ENCODE measurements at places on chromosomes 5 and 9. TPM values are rescaled to one million over a fixed set of nuclear protein-coding genes. Genes with fewer than 3 reads are reported as not detected.

- H3K4me3 ChIP-seq: no peak overlapping the region
- peaks cover 57% of the 10 kb centered on the region for H3K4me1 ChIP-seq
- peak; percentile 56 for DNase-seq
- H3K36me3 ChIP-seq: no peaks in the 10 kb centered on the region
- H3K27ac ChIP-seq: peak overlapping the region; percentile 78
Observed at GRCh38 chr5:156479849-156480248, 152.9 kb downstream of the SGCD start.

- H3K4me3 ChIP-seq: no peak overlapping the region
- no peaks in the 10 kb centered on the region for H3K27me3 ChIP-seq
- no peak for DNase-seq
- no peak overlapping the region for H3K27ac ChIP-seq
- no peaks in the 10 kb centered on the region for H3K36me3 ChIP-seq
Observed at GRCh38 chr5:5298068-5298633, 124.3 kb upstream of the ICE1 start.

- no peak overlapping the region for H3K27ac ChIP-seq
- no peaks in the 10 kb centered on the region for H3K4me1 ChIP-seq
- H3K27me3 ChIP-seq: no peaks in the 10 kb centered on the region
- no peak overlapping the region for H3K4me3 ChIP-seq
- no peak for DNase-seq
- no peaks in the 10 kb centered on the region for H3K36me3 ChIP-seq
Observed at GRCh38 chr5:178378527-178379484, 146.2 kb upstream of the PHYKPL start.

- H3K27ac ChIP-seq: peak overlapping the region; percentile 64
- no peaks in the 10 kb centered on the region for H3K36me3 ChIP-seq
- no peak overlapping the region for H3K4me3 ChIP-seq
- peaks cover 41% of the 10 kb centered on the region for H3K4me1 ChIP-seq
Observed at GRCh38 chr9:128082151-128082550, 14.1 kb downstream of the SLC25A25 start.

The SLC23A1 gene
- not detected for total RNA-seq

The HAVCR2 gene
- total RNA-seq: 1.8 TPM

GRCh38 chr5:37991301-37992299 lies 151.8 kb upstream of the GDNF start:
- H3K27me3 ChIP-seq: no peaks in the 10 kb centered on the region
- DNase-seq: no peak
- no peaks in the 10 kb centered on the region for H3K4me1 ChIP-seq
- H3K36me3 ChIP-seq: no peaks in the 10 kb centered on the region

GRCh38 chr5:103232393-103232999 lies 26.1 kb upstream of the MACIR start:
- no peak for DNase-seq
- no peaks in the 10 kb centered on the region for H3K36me3 ChIP-seq
- no peak overlapping the region for H3K27ac ChIP-seq
- H3K4me1 ChIP-seq: no peaks in the 10 kb centered on the region
- H3K4me3 ChIP-seq: no peak overlapping the region
- H3K27me3 ChIP-seq: no peaks in the 10 kb centered on the region

GRCh38 chr5:146290318-146290717 lies 48.3 kb upstream of the POU4F3 start:
- no peak for DNase-seq
- no peaks in the 10 kb centered on the region for H3K27me3 ChIP-seq
- H3K36me3 ChIP-seq: no peaks in the 10 kb centered on the region
- no peak overlapping the region for H3K27ac ChIP-seq

The CD72 gene
- 0.71 TPM for total RNA-seq

DNA sequence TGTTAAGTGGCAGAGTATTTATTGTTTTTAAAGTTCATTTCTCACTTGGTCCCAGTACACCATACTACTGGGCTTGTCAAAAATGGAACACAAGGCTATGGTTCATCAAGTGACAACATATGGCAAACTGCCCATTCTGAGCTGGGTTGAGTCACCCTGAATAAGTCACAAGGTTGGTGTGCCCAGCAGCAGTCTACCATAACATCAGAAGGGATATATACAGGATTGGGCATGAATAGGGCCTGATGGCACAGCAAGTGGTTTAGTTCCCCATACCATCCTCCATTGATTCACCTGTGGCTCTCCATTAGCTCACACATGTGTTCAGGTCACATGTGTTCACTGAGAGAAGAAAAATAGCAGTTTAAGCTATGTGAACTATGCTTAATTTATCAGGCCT lies 249.8 kb upstream of the PRDM9 start:
- no peaks in the 10 kb centered on the region for H3K36me3 ChIP-seq
- H3K4me1 ChIP-seq: no peaks in the 10 kb centered on the region
- H3K27me3 ChIP-seq: no peaks in the 10 kb centered on the region
- no peak overlapping the region for H3K4me3 ChIP-seq

DNA sequence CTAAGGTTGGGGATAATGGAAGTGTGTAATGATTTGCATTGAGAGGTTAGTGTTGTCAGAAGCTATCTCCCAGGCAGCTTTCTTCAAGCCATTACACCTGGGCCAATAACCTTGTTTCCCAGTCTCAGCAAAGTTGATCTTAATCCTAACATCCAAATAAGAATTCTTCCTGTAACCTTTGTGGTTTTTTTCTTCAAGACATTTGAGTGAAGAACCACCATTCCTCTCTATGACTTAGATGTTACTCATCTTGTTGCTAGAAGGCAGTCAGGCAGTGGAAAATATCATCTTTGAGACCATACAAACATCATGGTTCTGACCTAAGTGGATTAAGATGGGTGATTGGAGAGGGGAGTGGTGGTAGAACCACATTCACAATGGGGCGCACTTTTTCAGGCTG lies 103.5 kb downstream of the NDUFAF2 start:
- DNase-seq: no peak
- H3K4me3 ChIP-seq: no peak overlapping the region
- no peaks in the 10 kb centered on the region for H3K27me3 ChIP-seq
- H3K4me1 ChIP-seq: no peaks in the 10 kb centered on the region
- no peak overlapping the region for H3K27ac ChIP-seq

DNA sequence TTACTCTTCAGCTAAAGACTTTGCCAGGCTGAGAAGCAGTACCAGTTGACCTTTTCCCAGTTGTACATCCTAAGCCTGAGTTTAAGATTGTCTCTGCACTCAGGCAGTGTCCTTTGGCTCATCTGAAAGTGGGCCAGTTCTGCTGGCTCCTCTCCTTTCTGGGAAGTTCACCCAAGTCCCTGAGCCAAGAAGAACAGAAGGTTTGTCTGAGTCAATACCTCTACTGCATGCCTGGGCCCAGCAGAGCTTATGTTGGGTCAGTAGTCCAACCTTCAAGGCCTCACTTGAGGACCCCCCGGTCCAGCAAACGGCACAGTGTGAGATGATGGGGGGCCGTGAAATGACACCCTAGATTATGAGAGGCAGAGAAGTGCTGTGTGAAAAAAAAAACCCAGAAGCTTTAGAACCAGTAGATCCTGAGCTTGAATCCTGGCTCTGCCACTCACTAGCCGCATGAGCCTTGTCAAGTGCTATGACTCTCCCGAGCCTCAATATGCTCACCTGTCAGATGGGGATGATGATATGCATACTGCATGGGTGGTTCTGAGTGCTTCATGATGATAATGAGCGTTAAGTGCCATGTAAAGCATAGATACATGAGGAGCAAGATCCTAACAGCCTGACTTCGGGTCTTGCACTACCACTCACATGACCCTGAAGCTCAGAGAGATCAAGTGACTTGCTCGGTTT lies 156.0 kb downstream of the MACROH2A1 start:
- H3K4me3 ChIP-seq: no peak overlapping the region
- H3K27ac ChIP-seq: peak overlapping the region; percentile 90
- no peaks in the 10 kb centered on the region for H3K36me3 ChIP-seq
- no peaks in the 10 kb centered on the region for H3K27me3 ChIP-seq

The GFPT2 gene
- total RNA-seq: 2.1 TPM

The INSL4 gene
- 0.20 TPM for total RNA-seq

- no peak for DNase-seq
- H3K27ac ChIP-seq: no peak overlapping the region
- H3K36me3 ChIP-seq: no peaks in the 10 kb centered on the region
- H3K4me3 ChIP-seq: no peak overlapping the region
- no peaks in the 10 kb centered on the region for H3K27me3 ChIP-seq
Observed at GRCh38 chr9:128404560-128404959, 16.1 kb upstream of the CERCAM start.

DNA sequence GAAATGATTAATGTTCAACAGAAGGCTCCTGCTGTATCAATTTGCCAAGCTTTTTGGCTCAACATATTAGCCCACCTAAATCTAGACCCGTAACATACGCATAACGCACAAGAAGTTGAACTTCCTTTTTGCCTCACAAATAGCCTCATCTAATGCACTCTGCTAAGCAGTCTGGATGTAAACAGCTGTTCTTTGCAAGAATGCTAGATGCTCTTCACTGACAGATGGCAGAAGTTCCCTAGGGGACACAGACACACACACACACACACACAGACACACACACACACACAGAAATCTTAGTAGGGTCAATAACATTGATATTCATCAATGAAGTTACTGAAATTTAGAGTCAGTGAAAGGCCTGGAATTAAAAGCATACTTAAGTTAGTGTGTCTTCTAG lies 13.2 kb upstream of the PCA3 start:
- H3K4me1 ChIP-seq: no peaks in the 10 kb centered on the region
- no peak overlapping the region for H3K27ac ChIP-seq
- no peak overlapping the region for H3K4me3 ChIP-seq
- no peaks in the 10 kb centered on the region for H3K36me3 ChIP-seq
- no peaks in the 10 kb centered on the region for H3K27me3 ChIP-seq
- no peak for DNase-seq

The NPDC1 gene
- total RNA-seq: 11.3 TPM

The MCTP1 gene
- 5.4 TPM for total RNA-seq

DNA sequence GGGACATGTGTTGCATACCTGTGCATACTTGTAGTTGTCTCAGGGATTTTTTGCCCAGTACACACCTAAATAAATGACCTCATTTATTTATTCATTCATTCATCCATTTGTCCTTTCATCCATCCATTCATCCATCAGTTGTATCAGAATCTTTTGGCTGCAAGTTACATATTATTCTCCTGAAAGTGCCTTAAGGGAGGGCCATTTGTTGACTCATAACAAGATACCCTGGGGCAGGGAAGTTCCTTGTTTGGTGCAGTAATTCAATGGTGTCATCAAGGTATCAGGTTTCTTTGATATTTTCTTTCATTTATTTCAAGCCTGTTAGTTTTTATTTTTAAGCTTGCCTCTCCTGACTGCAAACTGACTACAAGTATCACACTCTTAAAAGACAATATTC lies 597.9 kb upstream of the TLE4 start:
- H3K4me3 ChIP-seq: no peak overlapping the region
- no peaks in the 10 kb centered on the region for H3K4me1 ChIP-seq
- DNase-seq: no peak
- H3K27ac ChIP-seq: no peak overlapping the region
- H3K36me3 ChIP-seq: no peaks in the 10 kb centered on the region

- H3K27me3 ChIP-seq: no peaks in the 10 kb centered on the region
- no peak overlapping the region for H3K4me3 ChIP-seq
- H3K27ac ChIP-seq: no peak overlapping the region
- peaks cover 29% of the 10 kb centered on the region for H3K4me1 ChIP-seq
Observed at GRCh38 chr9:94811074-94811473, 84.6 kb downstream of the AOPEP start.

GRCh38 chr9:65444943-65445342 lies 159.9 kb upstream of the FOXD4L5 start:
- no peak for DNase-seq
- no peak overlapping the region for H3K27ac ChIP-seq
- H3K27me3 ChIP-seq: no peaks in the 10 kb centered on the region
- no peaks in the 10 kb centered on the region for H3K4me1 ChIP-seq

- H3K36me3 ChIP-seq: peaks cover 54% of the 10 kb centered on the region
- H3K4me3 ChIP-seq: peak overlapping the region; percentile 76
- H3K27ac ChIP-seq: peak overlapping the region; percentile 92
- H3K4me1 ChIP-seq: peaks cover 21% of the 10 kb centered on the region
Observed at GRCh38 chr5:31531543-31531887, 378 bp downstream of the DROSHA start.

The IL7R gene
- total RNA-seq: 0.63 TPM

The ANKRD31 gene
- not detected for total RNA-seq

DNA sequence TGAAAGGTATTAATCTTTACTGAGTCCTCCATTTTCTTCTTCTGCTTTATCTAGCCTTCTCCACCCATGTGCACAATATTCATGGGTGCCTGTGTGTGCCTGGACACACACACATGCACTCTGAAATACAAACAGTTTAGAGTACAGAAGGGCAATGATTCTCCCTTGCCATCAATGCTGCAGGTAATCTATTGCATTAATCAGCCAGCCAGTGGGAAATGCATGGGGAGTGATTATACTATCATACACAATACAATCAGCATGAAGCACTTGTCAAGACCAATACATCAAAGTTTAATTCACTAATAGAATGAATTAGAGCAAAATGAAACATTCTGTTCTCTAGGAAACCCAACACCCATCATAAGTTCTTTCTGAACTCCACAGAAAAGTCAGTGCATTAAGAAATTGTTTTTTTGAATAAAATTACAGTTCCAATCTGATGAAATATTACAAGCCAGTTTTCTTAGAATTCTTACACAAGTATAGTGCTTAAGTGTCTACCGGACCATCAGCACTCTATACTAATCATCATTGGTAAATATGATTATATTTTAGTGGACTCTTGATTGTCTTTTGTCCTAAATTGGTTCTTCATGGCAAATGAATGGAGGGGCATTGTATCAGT lies 172.2 kb downstream of the ZSWIM6 start:
- DNase-seq: no peak
- no peak overlapping the region for H3K27ac ChIP-seq
- no peak overlapping the region for H3K4me3 ChIP-seq
- H3K36me3 ChIP-seq: no peaks in the 10 kb centered on the region
- no peaks in the 10 kb centered on the region for H3K27me3 ChIP-seq

The ARID3C gene
- not detected for total RNA-seq

The RNF208 gene
- total RNA-seq: 1.8 TPM

The CNTFR gene
- 124 TPM for total RNA-seq

DNA sequence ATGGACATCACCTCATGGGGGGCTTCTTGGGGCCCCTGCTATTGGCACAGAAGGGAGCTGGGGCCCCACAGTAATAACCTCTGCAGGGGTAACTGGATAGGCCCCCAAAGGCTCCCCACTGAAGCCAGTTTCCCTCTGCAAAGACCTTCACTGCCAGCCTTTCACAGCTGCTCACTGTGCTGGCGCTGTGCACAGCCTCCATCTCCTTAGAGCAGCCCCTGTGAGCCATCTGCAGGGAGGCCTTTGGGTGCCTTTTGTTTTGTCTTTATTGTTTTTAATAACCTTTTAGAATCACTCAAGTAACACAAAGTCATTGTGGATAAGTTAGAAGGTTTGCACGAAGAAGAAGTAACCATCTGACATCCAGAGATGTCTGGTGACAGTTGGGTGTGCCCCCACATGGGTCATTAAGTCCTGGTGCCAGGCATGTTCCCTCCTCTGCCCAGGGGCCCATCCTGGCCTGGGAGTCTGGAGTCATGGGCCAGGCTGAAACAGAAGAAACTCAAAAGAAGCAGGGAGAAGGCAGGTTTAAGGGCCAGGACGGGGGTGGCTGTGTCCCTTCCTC lies 42.7 kb downstream of the NCS1 start:
- no peaks in the 10 kb centered on the region for H3K27me3 ChIP-seq
- DNase-seq: no peak
- no peaks in the 10 kb centered on the region for H3K36me3 ChIP-seq
- no peaks in the 10 kb centered on the region for H3K4me1 ChIP-seq
- H3K27ac ChIP-seq: no peak overlapping the region

Measured in gastrocnemius medialis (tissue), 4 donors.